Head of caudate nucleus (tissue), 42 donors: ENCODE measurements at places on chromosomes 6 and 20.

- no peak for DNase-seq
Measured at GRCh38 chr20:51013577-51014330, 9.2 kb downstream of the KCNG1 start.

DNA sequence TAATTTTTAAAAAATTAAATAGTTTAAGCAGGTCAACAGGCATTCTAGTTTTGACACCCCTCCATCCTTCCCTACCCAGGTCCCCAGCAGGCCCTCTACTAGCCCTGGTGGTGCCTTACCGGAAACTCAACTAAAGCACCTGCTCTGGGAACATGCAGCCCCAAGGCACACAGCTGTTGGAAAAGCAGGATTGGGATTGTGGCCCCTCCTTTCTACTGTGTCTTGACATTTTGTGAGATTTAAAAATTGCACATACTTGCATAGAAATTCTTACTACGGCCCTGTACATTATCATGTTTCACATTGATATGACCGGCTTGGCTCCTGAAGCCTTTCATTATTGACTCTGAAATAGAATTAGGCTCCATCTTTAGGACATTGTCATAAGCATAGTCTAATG, 423.2 kb downstream of the GRIK2 start:
- DNase-seq: no peak

DNA sequence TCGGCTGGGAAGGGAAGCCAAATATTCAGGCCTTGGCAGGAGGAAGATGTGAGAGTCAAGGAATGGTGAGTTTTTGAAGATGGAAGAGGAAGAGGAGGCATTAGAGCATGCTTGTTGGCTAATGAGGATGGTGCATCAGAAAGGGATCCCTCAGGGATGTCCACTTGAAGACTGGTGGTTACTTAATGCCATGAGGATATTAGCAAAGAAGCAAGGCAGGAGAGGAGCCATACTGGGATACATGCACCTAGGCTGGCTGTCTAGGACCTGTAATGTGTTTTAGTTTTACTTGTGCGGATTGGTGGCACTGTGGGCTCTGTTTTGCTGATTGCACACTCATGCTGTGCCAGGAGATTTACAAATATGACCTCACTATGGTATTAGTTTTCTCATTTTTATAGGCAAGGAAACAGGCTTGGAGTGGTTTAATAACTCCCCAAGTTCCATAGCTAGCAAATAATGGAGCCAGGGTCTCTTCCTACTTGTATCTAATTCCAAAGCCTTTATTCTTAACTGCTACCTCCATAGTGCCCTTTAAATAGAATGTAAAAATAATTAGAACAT, 37.8 kb downstream of the NCOA7 start:
- DNase-seq: no peak

DNA sequence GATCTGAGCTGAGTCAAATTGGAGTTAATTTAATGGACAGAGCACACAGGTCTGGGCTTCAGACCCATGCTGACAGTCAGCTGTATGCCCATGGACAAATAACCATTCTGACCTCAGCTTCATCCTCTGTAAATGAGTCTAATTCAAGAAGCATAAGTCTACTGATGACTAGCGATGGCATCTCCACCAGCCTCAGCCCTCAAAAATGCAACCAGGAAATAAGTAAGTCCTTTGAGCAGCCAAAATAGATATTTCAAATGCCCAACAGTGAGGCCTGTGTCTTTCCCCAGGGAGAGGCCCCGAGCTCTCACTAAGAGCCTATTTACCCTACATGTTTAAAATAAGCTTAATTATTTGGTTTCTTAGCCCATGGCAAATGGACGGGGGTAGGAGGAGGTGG, 114.2 kb upstream of the MTHFD1L start:
- no peak for DNase-seq

- no peak for DNase-seq
Measured at GRCh38 chr6:146361128-146361924, 182.3 kb upstream of the RAB32 start.

- DNase-seq: no peak
Measured at GRCh38 chr6:127458817-127459216, 372 bp downstream of the KIAA0408 start.

GRCh38 chr6:158596861-158597260, 37.0 kb downstream of the TMEM181 start:
- DNase-seq: no peak

- DNase-seq: no peak
Measured at GRCh38 chr20:44426879-44427790, 48.5 kb upstream of the TTPAL start.

DNA sequence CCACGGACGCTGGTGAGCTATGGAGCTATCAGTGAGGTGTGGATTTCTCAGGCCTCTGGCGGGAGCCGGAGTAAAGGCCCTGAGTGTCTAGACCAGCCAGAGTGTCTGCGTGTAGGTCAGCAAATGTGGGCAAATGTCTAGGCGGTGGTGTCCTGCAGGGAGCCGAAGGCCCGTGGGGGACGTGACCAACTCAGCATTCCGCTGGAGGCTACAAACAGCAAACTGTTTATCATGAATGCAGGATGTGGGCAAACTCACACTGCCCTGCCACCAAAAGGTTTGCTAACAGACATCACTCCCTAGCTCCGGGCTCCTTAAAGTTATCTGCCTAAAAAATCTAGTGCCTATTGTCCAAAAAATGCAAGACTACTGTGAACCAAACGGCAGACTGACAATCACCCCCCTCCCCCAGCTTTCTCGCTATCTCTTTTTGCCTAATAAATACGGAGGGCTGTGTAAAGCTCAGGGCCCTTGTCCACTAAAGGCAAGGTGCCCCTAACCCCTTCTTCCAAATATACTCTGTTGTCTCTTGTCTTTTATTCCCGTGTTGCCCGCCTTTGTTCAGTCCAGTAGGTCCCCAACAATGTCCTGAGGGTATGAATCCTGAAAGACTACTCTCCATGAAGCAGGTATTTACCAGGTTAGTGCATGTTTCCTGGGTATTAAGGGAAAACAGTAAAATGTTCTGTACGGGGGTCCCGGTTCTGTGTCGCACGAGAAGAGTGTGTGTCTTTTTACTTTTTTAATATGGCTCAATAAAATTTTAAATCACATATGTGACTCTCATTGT, 29.0 kb upstream of the AFDN start:
- no peak for DNase-seq

DNA sequence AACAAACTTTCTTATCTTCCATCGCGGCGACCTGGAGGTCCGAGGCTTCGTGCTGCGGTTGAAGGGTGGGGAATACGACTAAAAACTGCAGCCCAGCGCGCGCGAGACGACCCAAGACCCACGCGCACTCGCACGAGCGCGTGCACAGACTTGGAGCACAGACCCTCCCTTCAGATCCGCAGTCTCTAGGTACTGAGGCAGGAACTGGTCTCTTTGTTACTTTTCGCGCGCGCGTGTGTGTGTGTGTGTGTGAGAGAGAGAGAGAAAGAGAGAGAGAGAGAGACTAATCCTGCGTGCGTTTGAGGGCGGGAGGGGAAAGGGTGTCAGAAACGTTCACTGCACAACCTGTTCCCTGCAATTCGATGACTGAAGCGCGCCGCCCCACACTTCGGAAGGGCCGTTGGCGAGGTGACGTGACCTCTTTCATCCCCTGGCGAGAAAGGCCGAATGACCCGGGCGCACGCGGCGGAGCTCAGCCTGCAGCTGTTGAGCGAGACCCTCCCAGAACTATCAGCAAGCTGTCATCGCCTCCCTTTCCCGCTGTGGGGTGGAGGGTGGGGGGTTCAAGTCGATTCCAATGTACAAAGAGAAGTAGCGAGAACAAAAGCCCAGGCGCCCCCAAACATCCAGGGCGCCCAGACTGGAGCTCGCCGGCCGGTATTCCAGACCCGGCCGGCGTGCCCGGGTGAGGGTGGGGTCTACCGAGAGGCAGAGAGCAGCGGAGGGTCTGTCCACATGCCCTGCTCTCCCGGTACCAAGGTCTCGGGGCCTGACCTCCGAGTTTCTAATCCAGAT, 1.5 kb upstream of the TUBB2B start:
- DNase-seq: no peak

- no peak for DNase-seq
Measured at GRCh38 chr6:26300828-26301227, 64.2 kb upstream of the BTN3A2 start.
